ENCODE measurements at places on chromosomes 1 and 21.

GRCh38 chr1:150187560-150187931, 37.8 kb downstream of the PLEKHO1 start:
- DNase-seq: no peak

DNA sequence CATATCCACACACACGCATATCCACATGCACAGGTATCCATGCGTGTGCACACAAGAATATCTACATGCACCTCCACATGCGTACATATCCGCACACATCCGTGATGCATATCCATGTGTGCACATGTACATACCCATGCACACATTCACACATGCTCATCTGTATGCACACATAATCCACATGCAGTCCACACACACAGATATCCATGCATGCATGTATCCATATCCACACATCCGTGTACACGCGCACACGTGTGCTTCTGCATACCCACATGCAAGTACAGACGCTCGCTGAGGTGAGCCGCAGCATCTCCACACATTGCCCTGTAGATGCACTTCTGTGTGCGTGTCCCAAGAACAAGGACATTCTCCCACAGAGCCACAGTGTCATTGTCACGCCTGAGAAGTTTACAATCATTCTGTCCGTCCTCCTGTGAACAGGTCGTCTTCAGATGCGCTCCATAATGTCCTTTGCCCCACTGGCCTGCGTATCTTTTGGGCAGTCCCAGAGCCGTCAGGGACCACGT, 43.4 kb downstream of the COL18A1 start:
- DNase-seq: no peak

- DNase-seq: peak; percentile 23
Measured at GRCh38 chr1:169906938-169907337, 13.2 kb upstream of the SCYL3 start.

DNA sequence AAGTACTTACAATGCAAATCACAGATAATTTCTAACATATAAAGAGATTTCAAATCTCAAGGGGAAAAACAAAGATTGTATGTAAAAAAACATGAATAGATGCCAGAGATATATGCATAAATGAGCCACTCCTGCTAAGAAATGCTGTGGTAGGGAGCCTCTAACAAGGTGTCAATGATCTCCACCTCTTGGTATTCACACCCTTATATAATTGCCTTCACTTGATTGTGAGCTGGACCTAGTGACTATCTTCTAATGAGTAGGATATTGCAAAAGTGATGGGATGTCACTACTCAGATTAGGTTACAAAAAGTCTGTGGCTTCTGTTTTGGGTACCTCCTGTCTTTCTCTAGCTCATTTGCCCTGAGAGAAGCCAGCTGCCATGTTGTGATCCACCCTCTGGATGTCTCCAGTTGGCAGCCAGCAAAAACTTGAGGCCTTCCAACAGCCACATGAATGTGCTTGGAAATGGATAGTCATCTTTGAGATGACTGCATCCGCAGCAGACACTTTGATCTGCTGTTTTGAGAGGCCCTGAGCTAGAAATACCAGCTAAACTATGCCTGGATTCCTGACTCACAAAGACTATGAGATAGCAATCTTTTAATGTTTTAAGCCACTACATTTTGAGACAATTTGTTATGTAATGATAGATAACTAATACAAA, 196.1 kb upstream of the FGGY start:
- DNase-seq: no peak

DNA sequence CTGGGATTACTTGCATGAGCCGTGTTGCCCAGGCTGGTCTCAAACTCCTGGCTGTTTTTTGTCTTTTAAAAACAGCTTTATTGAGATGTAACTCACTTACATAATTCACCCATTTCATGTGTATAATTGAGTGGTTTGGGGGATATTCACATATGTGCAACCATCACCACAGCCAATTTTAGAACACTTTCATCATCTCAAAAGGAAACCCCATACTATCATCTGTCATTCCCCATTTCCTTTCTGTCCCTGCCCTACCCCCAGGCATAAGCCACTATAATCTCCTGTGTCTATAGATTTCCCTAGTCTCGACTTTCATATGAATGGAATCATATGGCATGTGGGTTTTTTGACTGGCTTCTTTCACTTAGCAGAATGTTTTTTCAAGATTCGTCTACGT, 43.3 kb downstream of the GPR137B start:
- DNase-seq: no peak

DNA sequence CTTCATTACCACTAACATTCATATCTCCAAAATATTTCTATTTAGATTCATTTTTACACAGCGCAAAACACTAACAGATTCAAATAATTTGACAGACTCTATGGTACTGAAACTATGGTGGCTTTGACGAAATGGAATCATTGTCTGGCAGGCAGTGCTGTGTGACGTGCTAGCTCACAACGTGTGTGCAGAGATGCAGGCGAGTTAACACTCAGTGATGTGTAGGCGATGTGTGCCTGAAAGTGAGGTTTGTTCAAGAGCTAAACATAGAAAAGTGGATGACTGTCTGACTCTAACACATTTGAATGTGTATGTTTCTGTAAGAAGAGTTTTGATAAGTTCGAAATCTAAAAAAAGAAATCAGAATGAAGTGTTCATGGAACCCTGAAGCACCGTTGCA, 97.7 kb downstream of the RYR2 start:
- DNase-seq: no peak

GRCh38 chr1:155070721-155071569, 7.4 kb downstream of the EFNA4 start:
- peak; percentile 93 for DNase-seq

DNA sequence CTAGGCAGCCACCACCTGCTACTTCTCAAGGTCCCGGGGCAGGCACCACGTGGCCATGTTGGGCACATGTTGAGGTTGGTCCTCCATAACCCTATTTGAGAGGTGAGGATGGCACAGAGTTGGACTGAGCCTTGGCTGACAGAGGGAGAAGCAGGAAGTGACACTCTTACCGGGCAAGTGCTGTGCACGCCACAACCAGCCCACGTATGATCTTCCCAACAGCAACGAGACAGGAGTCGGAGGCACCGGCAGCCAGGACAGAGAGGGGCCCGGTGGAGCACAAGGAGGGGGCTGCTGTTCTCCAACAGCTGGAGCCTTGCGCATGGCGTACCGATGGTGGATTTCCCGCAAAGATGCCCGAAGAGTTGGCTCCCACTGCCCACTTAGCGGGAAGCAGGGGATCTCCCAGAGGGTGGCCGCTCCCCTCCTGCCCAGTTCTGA, 3.4 kb downstream of the CLEC20A start:
- DNase-seq: no peak

GRCh38 chr1:82392513-82392912, 591.8 kb downstream of the ADGRL2 start:
- peak; percentile 52 for DNase-seq

- DNase-seq: no peak
Measured at GRCh38 chr1:217875229-217875628, 244.1 kb downstream of the SPATA17 start.

DNA sequence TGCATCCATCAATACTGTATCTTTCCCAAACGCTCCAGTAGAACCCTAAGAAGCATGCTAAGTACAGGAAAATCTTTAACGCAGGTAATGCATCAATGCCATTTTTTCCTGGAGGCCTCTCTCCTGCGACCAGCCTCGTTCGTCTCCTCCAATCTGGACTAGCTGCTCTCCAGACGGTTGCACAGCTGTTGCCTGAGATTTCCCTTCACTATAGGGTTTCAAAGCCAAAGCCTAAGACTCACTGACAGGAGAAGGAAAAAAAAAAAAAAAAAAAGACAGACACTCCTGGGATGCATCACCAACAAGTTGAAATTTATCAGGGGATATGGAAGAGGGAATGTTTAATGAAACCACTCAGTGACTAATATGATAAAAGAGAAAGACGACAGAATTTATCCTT, 93.0 kb downstream of the APP start:
- DNase-seq: no peak

DNA sequence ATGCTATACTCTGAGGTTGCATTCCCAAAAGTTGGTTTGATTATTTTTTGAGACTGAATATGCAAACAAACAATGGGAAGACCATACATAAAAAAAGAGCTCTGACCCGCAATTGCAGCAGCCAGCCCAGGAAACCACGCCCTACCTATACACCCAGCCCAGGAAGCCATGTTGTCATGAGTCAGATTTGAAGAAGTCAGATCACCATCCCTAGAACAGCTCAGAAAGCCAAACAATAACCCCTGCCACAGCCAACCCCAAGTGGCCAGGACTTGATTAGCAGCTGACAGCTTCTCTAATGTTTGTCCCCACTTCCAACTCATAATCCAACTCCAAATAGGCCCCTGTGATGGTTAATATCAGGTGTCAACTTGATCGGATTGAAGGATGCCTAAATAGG, 621.9 kb downstream of the NPHP4 start:
- no peak for DNase-seq

DNA sequence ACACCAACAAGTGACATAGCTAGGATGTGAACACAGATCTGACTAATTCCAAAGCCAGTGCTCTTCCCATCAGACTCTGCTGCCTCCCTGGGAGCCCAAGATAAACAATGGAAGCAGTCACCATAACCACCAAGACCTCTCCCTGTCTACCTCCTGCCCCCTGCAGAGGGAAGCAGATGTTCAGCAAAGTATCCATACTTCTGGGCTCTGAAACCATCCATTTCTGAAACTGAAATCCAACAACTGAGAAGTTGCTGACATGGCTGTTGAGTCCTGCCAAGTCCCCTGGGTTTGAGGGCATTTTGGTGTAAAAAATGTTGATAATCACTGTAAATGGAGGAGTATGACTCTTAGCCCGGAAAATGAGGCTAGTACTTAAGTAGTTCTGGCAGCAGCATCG, 102.1 kb downstream of the TYW3 start:
- no peak for DNase-seq

DNA sequence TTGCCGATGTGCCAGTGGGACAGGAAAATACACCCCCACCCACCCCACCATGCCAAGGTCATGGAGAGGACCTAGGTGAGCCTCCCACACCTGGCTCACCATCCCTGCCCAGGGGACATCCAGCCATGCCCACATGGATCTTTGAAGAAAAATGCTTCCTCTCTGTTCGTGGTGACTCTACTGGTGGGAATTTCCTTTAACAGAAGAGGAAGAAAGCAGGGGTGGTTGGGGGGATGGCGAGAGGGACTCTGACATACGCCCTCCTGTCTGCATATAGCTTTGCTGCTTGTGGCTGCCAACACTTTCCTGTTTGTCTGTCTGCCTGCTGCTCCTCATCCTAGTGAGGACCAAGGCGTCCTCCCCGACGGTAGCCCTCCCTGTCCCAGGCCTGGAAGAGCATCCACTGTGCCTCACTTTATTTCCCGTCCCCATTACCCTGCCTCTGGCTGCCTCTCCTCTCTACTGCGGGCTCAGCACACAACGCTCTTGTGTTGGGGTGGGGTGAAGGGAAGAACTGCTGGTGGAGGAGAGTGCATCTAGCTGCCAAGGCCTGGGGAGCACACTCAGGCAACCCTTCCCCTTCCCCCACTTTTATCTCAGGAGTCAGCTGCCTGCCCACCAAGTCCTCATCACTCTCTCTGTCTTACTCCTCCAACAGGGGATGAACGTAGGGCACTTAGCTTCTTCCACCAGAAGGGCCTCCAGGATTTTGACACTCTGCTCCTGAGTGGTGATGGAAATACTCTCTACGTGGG, 2.5 kb downstream of the SEMA4A start:
- no peak for DNase-seq

DNA sequence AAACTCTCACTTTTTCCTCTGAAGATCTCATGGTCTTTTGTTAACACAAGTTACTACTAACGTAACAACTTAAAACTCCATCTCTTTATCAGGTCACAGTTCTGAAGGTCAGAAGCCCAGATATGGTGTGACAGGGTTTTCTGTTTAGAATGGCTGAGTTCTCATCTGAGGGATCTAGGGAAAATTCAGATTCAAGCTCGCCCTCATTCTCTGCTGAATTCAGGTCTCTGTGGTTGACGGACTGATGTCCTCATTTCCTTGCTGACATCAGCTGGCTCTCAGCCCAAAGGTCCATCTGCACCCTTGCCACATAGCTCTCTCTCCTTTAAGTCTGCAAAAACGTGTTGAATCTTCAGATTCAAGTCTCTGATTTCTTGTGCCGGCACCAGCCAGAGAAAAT, 6.1 kb upstream of the NTPCR start:
- DNase-seq: no peak

DNA sequence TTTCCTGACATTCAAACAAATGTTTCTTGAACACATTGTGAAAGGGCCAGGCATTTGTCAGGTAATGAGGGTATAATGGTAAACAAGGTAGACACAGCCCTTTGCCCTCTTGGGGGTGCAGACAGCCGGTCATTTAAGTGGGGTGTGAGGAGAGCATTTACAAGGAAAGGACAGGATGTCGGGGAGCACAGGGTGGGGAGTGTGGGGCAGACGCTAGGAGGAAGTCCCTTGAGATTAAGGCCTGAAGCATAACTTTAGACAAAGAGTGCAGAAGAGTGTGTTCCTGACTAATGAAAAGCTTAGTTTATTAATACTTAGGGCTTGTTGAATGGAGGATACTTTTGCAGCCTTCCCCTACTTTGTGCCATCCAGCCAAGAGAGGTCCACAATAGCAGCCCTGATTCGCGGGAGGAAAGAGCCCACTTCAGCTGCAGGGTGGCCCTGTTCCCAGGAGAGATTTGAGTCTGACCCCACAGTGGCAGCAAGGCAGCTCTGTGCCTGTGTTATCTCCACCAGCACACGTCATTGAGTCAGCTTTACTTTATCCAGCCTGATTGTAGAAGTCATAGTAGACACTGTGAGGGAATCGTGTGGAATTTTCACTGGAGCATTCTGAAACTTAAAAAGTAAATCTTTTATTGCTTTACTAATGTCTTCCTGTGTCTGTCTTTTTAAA, 35.1 kb downstream of the MPZL1 start:
- DNase-seq: no peak

DNA sequence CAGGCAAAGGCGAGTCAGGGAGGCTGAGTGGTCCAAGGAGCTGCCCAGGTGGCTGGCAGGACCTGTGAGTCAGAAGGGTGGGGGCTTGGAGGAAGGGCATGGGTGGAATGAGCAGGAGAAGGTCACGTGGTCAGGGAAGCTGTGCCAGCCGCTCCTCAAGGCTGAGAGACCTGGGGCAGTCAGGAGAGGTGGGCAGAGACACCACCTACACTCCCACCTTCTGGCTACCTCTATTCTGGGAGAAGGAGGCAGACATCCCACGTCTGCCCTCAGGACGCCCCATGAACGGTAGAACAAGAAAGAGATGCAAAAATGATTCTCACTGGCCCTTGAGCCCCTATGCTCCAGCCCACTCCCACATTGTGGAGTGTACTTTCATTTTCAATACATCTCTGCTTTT, 151.8 kb upstream of the RAB4A start:
- peak; percentile 13 for DNase-seq

DNA sequence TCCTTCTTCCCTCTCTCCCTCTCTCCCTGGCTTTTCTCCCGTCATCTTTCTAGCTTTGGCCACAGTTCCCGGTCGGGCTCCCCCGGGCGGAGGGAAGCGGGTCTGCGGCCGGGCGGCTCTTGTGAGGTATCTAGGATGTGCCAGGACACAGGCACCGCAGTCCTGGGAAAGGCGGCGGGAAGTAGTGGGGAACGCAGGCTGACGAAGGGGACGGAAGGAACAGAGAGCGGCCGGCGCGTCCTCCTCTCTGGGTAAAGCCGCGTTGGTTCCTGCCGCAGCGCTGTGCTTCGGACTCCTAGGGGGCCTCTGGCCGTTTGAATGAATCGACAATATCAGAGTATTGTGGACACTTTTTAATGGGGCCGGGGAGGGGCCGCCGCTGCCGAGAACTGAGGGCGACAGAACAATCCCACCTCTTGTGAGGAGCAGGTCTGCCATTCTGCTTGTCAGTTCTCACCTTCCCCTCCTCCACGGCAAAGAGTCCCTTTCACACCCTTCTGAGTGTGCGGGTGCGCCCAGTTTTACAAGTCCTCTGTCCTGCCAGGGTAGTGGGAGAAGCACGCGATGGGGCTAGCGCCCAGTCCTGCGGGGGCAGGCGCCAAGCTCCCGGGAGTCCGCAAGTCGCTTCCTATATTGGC, 1.2 kb upstream of the LHX9 start:
- peak; percentile 79 for DNase-seq

All from PC-3 (cell line).